ENCODE measurements at places on chromosomes 3 and 15.

DNA sequence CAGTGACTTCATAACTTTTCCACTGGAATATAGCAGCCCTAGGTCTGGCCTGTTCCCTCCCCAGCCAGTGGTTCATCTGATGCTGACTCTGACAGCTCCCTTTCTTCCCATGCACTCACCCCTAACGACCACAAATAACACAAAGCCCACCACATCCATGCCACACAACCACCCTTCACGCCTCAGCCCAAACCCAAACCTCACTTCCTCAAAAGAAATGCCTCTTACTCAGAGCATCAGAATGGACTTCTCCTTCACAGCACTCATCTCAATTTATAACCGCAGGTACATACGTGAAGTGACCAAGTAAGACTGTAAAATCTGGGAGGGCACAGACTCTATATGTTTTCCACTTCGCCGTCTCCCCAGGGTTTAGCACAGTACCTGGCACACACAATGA is 1.1 kb downstream of the RBSN start:
- no peak for DNase-seq

DNA sequence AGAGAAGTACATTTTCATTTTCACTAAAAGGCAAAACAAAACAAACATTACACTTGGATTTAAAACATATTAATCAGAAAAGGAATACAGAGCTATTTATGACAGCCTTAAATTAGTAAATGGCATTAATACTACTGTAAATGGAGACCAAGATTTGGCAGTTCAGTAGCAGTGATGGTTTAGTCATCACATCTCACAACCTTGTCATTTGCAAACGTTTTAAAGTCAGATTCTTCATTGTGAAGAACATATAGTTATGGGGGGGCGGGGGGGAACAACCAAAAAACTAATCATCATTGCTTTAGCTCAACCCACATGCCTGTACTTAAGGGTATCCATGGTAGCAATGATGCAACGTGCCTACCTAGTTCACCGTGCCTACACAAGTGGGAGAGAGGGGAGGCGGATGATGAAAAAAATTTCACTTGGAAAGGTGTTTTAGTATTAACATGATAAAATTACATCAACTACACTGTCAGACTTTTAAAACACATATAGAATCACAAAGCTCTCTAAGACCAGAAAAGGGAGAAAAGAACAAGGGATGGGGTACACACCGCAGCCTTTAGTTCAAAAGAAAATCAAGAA is 40.1 kb downstream of the DLG1 start:
- DNase-seq, result no peak

- DNase-seq, result no peak
Measured at GRCh38 chr3:47404955-47405790, 24.4 kb downstream of the PTPN23 start.

- DNase-seq, result no peak
Measured at GRCh38 chr3:133805384-133805701, 272 bp upstream of the SRPRB start.

DNA sequence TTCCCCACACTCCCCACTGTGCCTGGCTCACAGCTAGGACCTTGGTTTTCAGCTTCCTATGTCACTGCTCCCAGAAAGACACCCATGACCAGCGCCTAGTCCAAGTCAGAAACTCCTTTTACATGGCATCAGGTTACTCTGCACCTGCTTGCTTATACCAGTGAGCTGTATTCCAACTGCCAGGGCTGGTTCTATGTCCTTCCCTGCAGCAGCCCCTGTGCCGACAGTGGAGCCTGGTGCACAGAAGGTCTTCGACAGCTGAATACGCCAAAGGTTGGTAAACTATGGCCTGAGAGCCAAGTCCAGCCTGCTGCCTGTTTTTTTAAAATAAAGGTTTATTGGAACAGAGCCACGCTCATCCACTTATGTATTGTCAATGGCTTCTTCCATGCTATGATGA is 102.5 kb downstream of the IQSEC1 start:
- DNase-seq, result peak; percentile 77

Data from NCI-H345 (cell line).